Trophoblast cell (in vitro differentiated cells and primary cell): ENCODE measurements at places on chromosomes 4 and X.

- H3K27ac ChIP-seq: no peak overlapping the region
- no peaks in the 10 kb centered on the region for H3K36me3 ChIP-seq
- H3K4me3 ChIP-seq: no peak overlapping the region
- H3K27me3 ChIP-seq: no peaks in the 10 kb centered on the region
- DNase-seq: no peak
Measured at GRCh38 chr4:150136036-150136435, 57.8 kb downstream of the DCLK2 start.

DNA sequence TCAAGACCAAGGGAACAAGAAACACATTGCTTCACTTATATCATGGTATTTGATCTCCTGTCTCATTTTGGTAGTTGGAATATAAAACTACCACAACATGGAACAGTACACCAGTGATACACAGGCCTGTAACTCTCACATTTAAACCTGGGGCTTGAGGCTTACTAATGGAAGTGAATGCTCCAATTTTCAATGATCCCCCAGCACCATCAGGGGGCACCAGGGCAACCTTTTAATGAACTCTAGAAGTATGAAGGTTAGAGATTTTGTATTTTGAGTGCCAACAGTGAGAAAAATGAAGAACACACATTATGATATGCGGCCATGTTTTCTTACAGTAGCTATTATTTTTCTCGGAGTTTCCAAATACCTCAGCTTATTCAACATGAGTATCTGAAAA, 50.7 kb downstream of the C4orf33 start:
- no peaks in the 10 kb centered on the region for H3K36me3 ChIP-seq
- H3K4me3 ChIP-seq: no peak overlapping the region
- no peak overlapping the region for H3K27ac ChIP-seq
- peak; percentile 4 for DNase-seq

GRCh38 chrX:110268886-110269285, 49.0 kb downstream of the AMMECR1 start:
- no peak for DNase-seq
- no peaks in the 10 kb centered on the region for H3K36me3 ChIP-seq
- no peaks in the 10 kb centered on the region for H3K4me1 ChIP-seq
- H3K27ac ChIP-seq: no peak overlapping the region

DNA sequence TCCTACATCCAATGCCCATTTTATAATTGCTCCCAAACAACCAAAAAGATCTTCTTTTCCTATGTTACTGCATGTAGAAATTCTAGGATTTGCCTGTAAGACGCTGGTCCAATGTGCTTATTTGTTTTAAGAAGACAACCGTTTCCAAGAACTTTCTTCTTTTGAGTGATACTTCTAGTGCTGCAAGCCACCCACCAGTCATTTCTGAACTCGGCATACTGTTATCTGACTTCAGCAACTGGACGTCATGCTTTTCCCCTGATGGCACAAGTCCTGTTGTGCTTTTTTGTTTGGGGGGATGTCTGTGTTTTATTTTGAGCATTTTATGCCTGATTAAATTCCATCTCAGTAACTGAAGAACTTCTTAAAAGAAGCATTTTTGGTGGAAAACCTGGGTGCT, 16.0 kb upstream of the RAP1GDS1 start:
- DNase-seq: no peak
- H3K27me3 ChIP-seq: no peaks in the 10 kb centered on the region
- no peaks in the 10 kb centered on the region for H3K4me1 ChIP-seq
- H3K4me3 ChIP-seq: no peak overlapping the region
- H3K27ac ChIP-seq: no peak overlapping the region
